Thyroid gland (tissue), 4 donors: ENCODE measurements at places on chromosomes 3 and 15. TPM values are rescaled to one million over a fixed set of nuclear protein-coding genes. Genes with fewer than 3 reads are reported as not detected.

DNA sequence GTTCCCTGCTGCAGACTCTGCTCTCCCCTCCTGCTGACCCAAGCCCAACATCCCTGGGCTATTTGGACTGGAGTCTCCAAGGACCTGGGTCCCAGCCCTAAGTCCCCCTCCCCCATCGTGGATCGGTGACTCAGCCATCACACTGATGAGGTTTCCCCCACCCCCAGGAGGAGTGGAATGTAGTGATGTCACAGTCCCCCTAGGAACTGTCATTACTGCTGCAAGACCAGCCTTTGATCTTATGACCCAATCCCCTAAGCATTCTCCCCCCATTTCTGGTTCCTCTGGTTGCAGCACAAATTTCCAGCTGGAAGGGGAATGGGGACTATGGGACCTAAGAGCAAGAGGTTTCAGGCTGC is 63.4 kb upstream of the CSPG4 start:
- H3K4me3 ChIP-seq: no peak overlapping the region
- no peaks in the 10 kb centered on the region for H3K27me3 ChIP-seq
- no peak for DNase-seq

GRCh38 chr3:154584041-154584440 is 154.1 kb upstream of the GPR149 start:
- DNase-seq: no peak
- no peaks in the 10 kb centered on the region for H3K36me3 ChIP-seq
- H3K27ac ChIP-seq: no peak overlapping the region
- H3K4me1 ChIP-seq: no peaks in the 10 kb centered on the region
- no peaks in the 10 kb centered on the region for H3K27me3 ChIP-seq

CHST13 gene
- total RNA-seq: not detected

DNA sequence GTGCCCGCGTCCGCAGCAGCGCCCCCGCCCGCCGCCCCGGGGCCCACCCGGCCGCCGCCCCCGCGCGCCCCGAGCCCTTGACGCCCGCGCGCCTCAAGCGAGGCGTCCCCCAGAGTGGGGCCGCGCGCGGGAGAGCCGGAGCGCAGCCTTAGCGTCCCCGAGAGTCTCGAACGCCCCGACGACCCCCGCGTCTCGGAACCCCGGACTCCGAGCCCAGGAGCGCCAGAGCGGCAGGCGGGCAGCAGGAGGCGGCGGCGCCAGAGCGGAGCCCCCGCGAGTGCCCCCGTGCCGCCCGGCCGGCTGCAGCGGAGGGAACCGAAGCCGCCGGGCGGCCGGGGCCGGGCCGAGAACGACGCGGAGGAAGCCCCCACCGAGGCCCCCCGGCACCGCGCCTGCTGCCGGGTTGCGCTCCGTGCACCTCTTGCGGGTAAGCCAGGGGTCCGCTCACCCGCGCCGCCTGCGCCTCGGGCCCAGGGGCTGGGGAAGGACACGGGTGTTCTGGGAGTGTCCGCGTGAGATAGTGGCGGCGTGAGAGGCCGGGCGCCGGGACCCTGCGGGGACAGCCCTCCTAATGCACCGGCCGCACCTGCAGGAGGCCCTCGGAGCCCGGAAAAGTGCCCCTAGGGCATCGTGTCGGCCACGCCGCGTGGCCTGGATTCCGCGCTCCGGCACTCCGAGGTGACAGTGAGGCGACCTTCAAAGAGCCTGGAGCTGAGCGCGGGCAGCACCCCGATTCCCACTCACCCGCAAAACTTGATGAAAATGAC is 52.0 kb upstream of the ULK4 start:
- DNase-seq: peak; percentile 65
- peaks cover 31% of the 10 kb centered on the region for H3K4me1 ChIP-seq
- H3K27ac ChIP-seq: peak overlapping the region; percentile 95
- H3K36me3 ChIP-seq: no peaks in the 10 kb centered on the region
- no peaks in the 10 kb centered on the region for H3K27me3 ChIP-seq

HCN4 gene
- under 0.01 TPM for total RNA-seq

DNA sequence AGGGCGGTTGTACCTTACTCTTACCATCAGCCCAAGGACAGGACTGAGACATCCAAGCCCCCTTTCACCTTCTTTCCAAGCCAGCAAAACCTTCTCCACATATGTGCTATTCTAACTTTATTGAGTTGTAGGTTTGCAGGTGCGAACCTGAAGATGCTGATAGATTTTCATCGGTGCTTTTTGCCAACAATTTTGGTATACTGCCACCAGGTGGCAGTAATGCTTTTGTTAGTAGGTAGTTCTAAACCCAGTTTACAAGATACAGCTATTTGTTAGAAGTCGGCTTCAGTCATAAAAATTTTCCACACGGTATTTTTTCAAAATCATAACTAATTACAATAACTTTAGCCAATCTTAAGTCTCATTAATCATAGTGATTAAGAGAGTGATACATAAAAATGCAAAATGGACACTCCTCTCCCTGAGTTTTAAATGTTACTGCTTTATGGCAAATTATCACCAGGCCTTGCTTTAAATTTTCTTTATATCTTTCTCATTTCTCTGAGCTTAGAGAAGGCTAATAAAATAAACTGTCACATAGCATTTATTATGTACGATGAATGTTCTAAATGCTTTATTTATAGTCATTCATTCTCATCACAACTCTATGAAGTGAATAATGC is 636 bp downstream of the TBC1D21 start:
- H3K4me3 ChIP-seq: no peak overlapping the region
- H3K4me1 ChIP-seq: no peaks in the 10 kb centered on the region
- peak; percentile 10 for DNase-seq

GRCh38 chr3:9690451-9691450 is 12.9 kb upstream of the CPNE9 start:
- no peaks in the 10 kb centered on the region for H3K4me1 ChIP-seq
- peaks cover 72% of the 10 kb centered on the region for H3K36me3 ChIP-seq
- no peak for DNase-seq
- H3K4me3 ChIP-seq: no peak overlapping the region

RNU5B-1 gene
- total RNA-seq: not detected

DNA sequence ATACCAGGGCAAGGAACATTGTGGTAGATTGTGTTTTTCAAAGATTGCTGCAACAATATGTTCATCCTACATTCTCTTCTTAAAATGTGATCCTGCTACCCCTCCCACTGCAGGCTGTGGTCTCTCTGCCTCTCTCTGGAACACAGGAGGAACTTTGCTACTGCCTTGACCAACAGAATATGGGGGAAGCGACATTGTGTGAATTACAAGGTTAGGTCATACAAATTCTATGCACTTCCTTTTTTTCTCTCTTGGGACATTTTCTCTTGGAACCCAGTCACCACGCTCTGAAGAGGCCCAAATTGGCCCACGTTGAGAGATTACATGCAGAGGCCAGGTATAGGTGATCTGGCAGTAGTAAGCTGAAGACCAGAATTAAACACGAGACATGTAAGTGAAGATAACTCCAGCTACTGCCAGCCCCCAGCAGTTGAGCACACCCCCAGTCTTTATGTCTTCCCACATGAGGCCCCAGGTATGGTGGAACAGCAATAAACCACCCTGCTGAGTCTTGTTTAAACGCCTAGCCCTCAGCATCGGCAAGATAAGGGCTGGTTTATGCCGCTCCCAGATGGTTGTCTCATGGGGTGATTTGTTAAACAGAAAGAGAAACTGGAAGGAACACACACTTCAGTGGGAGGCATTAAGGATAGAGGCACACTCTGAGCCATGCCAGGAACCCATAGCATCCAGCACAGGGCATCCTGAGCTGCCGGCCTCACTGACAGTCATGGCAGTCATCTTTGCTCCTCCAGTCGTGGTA is 59.9 kb downstream of the FAM43A start:
- H3K27ac ChIP-seq: no peak overlapping the region
- H3K27me3 ChIP-seq: no peaks in the 10 kb centered on the region
- H3K4me3 ChIP-seq: no peak overlapping the region
- no peak for DNase-seq
- peaks cover 8% of the 10 kb centered on the region for H3K4me1 ChIP-seq

- no peaks in the 10 kb centered on the region for H3K4me1 ChIP-seq
- H3K4me3 ChIP-seq: no peak overlapping the region
- H3K36me3 ChIP-seq: no peaks in the 10 kb centered on the region
- no peak overlapping the region for H3K27ac ChIP-seq
Measured at GRCh38 chr3:10421996-10422395, 83.4 kb downstream of the ATP2B2 start.

DUOXA2 gene
- 32.5 TPM for total RNA-seq

DNA sequence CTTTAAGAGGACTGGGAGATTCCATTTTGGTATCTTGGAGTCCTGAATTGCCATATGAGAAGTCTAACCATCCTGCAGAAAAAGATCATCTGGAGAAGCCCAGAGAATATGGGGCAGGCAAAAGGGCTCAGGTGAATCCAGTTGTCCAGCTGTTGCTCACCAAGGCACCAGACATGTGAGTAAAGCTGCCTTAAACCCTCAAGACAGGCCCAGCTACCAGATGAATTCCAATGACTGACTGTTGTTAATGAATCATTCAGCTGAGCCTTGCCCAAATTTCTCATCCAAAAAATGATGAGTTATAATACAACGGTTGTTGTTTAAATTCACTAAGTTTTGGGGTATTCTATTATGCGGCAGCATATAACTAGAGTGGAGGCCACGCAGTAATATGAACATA is 22.0 kb upstream of the NANOGP8 start:
- no peak overlapping the region for H3K27ac ChIP-seq
- H3K27me3 ChIP-seq: no peaks in the 10 kb centered on the region
- H3K36me3 ChIP-seq: no peaks in the 10 kb centered on the region
- no peak for DNase-seq

- peak overlapping the region; percentile 2 for H3K27ac ChIP-seq
- no peak overlapping the region for H3K4me3 ChIP-seq
- no peaks in the 10 kb centered on the region for H3K27me3 ChIP-seq
- H3K4me1 ChIP-seq: peaks cover 14% of the 10 kb centered on the region
Measured at GRCh38 chr3:43503067-43503728, 118.6 kb downstream of the ANO10 start.

- no peak for DNase-seq
- no peaks in the 10 kb centered on the region for H3K36me3 ChIP-seq
- no peaks in the 10 kb centered on the region for H3K27me3 ChIP-seq
- H3K4me1 ChIP-seq: no peaks in the 10 kb centered on the region
- H3K27ac ChIP-seq: no peak overlapping the region
Measured at GRCh38 chr15:41337631-41338522, 5.2 kb downstream of the NUSAP1 start.

CD200R1 gene
- total RNA-seq: 1.0 TPM

DNA sequence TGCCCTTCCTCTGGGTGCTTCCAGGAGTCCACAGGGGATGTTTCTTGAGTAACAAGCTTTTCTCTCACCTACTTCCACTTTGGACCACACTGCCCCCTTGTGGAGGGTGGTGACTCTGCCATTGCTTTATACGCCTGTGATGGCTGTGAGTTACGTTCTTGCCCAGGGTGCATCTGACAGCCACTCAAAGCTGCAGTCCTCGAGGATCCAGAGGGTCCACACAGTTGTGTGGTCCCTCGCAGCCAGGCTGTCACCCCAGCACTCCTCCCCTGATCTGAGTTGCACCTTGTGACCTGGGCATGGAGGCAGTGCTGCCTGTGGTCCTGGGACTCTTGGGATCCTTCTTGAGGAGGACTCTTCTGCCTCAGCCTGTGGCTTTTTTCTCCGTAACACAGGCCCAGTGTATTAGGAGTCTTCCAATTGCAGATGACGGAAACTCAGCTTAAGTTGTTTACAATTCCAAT is 23.4 kb downstream of the FOXL2 start:
- H3K36me3 ChIP-seq: no peaks in the 10 kb centered on the region
- H3K27ac ChIP-seq: no peak overlapping the region
- peak; percentile 85 for DNase-seq
- H3K27me3 ChIP-seq: no peaks in the 10 kb centered on the region
- peaks cover 20% of the 10 kb centered on the region for H3K4me1 ChIP-seq
- H3K4me3 ChIP-seq: no peak overlapping the region

- no peaks in the 10 kb centered on the region for H3K4me1 ChIP-seq
- DNase-seq: peak; percentile 27
Measured at GRCh38 chr15:69697916-69698315, 245.3 kb downstream of the RPLP1 start.

THBS1 gene
- 15.3 TPM for total RNA-seq

GRCh38 chr3:30670292-30670691 is 63.9 kb downstream of the TGFBR2 start:
- peaks cover 19% of the 10 kb centered on the region for H3K36me3 ChIP-seq
- H3K27ac ChIP-seq: no peak overlapping the region
- no peaks in the 10 kb centered on the region for H3K27me3 ChIP-seq
- H3K4me1 ChIP-seq: peaks cover 13% of the 10 kb centered on the region

DNA sequence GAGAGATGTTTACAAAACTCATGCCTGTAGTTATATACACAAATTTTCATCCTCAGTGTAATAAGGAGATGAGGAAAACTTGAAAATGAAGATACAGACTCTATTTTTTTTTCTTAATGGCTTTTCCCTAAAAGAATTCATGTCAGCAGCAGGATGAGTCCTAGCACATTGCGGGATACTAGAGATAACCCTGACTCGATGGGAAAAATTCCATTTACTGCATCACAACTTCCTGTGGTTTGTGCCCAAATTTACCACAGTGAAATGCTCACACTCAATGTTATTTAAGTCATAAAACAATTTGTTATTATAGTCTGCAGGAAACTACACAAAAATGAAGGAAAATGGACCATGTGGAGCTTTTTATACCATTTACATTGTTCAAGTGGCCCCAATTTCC is 581.9 kb upstream of the ZNF717 start:
- no peak overlapping the region for H3K4me3 ChIP-seq
- H3K27me3 ChIP-seq: no peaks in the 10 kb centered on the region
- H3K4me1 ChIP-seq: no peaks in the 10 kb centered on the region
- DNase-seq: no peak
- H3K27ac ChIP-seq: no peak overlapping the region

CCR9 gene
- total RNA-seq: not detected

DNA sequence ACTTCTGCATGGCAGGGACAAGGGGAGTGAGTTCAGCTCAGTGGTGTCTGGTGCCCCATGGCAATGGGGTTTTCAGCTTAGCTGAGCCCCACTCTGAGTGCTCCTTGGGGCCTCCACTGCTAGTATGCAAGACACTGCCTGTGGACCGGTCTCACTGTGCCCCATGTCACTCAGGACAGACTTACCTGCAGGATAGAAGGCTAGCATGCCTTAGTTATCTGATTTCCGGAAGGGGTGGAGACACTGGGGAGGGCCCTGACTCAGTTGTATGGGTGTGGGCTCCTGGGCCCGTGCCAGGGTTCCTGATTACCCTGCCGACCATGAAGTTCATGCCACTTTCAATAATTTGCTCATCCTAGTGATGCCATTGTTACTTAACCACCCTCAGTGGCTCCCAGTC is 4.3 kb upstream of the SLC6A20 start:
- no peak overlapping the region for H3K27ac ChIP-seq
- no peaks in the 10 kb centered on the region for H3K27me3 ChIP-seq
- H3K4me3 ChIP-seq: no peak overlapping the region
- H3K4me1 ChIP-seq: peaks cover 5% of the 10 kb centered on the region
- no peak for DNase-seq
